ENCODE measurements at places on chromosomes 2 and 18.

DNA sequence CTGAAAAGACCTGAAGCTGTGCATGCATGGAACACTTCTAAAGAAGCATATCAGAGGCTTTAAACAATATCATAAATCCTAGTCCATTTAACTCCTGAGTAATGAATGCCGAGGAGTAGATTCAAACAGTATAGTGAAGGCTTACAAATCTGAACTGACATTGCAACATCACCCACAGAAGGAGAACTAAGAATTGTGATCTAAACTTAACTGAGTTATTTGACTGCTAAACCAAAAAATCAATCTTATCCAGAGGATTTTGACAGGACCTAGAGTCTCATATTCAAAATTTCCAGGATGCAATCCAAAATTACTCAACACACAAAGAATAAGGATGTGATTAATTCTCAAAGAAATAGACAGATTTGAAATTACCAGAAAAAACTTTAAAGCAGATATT is 181.0 kb downstream of the SLC39A10 start:
- DNase-seq: no peak

- no peak for DNase-seq
Measured at GRCh38 chr2:60468382-60469085, 84.9 kb downstream of the BCL11A start.

DNA sequence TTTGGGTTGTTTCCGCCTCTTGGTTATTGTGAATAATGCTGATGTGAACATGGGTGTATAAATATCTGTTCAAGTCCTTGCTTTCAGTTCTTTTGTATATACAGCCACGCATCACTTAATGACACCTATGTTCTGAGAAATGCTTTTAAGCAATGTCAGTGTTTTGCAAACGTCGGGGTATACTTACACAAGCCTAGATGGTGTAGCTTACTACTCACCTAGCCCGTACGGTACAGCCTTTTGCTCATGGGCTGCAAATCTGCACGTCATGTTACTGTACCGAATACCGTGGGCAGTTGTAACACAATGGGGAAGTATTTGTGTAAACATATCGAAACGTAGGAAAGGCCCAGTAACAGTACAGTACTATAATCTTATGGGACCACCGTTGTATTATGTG is 12.4 kb downstream of the RALB start:
- DNase-seq: no peak

GRCh38 chr2:143802871-143803650 is 673.8 kb downstream of the ARHGAP15 start:
- no peak for DNase-seq

- no peak for DNase-seq
Measured at GRCh38 chr2:119716284-119716672, 37.3 kb downstream of the TMEM177 start.
